ENCODE measurements at places on chromosomes 2 and 18.

DNA sequence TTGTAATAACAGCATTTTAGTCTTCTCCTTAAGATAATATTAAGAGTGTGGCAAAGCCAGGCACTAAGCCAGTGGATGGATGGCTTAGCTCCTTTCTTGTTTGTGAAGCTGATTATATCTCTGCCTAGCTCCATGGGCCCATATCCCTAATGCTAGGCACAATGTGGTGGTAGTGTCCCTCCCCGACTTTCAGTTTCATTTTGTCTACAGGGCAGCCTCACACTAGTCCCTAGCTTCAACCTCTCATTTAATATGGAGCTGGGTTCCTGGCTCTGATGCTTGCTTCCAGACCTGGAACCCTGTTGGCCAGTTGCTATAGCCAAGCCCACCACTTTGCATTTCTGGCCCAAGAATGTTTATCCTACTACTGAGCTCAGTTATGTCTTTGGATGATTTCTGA lies 437.0 kb upstream of the MEIS1 start:
- DNase-seq, result no peak

DNA sequence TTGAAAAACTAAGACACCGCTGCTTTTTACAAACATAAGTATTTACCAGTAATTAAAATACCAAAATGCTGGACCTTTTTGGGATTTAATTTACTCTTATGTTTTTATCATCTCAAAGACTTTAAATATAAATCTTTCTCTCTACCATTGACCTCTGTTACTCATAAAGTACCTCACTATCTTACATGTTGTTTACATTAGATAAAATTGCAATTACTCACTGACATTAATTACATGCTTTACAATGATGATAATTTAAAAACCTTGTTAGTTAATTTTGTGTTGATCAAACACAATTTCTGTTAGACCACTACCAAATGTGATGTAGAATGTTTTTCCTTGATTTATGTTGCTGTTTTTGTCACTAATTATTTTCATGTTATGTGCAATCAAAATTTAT lies 139.5 kb downstream of the PTH2R start:
- DNase-seq, result no peak

DNA sequence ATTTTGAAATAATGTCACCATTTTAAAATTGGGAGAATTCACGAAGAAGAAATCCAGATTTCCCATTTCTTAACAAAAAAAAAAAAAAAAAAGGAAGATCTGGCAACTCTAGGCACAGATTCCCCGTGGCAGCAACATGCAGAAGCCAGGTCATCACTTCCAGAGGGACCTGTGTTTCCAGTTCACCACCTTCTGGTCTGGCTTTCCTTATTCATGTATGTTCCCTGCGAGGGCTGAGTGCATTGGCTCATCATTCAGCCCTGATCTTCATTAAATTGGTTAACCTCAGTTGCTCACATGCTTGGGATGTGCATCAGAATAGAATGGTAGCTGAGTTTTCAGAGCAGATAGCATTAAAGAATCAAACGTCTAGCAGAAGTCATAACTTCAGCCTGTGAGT lies 25.0 kb upstream of the MAP3K20 start:
- DNase-seq, result no peak

DNA sequence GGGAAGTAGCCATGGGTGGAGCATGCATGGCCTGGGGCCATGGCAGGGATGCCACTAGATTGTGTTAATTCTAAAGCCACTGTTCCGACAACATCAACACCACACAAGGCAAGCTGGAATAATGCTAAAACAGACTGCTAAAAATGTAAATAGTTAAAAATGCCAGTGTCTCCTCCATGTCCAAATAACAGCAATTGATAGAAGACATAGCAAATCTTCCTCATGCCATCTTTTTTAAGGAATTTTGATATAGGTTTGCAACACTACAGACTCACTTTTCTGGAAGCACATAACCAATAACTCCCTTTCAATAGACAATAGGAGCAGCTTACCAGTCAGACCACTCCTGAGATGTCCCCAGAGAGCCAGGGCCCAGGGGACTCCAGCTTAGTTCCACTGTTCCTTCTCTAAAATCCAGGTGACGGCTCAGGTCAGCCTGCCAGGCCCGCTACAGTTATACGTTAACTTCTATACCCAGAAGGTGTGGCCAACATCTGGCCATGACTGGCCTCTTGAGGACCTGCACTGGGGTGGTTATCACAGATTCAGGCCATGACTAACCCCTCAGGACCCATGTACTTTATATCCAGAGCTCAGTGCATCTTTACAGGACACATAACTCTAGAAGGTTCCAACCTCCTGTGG lies 20.3 kb downstream of the TUBB6 start:
- DNase-seq, result no peak

GRCh38 chr2:190582019-190582418 lies 47.5 kb upstream of the NEMP2 start:
- DNase-seq, result no peak

GRCh38 chr2:58032016-58032763 lies 14.4 kb upstream of the VRK2 start:
- no peak for DNase-seq

- no peak for DNase-seq
These were observed 143.8 kb downstream of the MEIS1 start for GRCh38 chr2:66578687-66579106.

GRCh38 chr18:70411307-70411706 lies 122.5 kb downstream of the SOCS6 start:
- no peak for DNase-seq

DNA sequence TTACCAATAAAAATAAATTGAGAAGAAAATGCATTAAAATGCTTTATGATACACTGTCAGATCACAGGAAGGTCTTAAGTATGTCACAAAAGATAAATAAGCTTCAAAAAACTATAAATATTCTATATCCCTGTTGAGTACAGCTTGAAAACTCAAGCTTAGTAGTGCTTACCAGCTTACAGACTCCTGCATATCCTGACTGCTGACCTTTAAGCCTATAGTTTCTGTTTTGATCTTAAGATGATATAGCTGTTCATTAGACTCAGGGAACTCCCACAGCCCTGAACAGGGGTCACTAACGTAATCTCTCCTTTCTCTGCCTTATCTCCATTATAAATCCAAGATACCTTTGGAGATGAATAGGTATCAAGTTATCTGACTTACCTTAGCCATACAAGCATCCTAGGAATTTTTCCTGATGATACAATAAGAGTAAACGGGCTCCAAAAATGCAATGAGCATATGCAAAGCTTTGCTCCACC lies 93.7 kb upstream of the RBBP8 start:
- no peak for DNase-seq

DNA sequence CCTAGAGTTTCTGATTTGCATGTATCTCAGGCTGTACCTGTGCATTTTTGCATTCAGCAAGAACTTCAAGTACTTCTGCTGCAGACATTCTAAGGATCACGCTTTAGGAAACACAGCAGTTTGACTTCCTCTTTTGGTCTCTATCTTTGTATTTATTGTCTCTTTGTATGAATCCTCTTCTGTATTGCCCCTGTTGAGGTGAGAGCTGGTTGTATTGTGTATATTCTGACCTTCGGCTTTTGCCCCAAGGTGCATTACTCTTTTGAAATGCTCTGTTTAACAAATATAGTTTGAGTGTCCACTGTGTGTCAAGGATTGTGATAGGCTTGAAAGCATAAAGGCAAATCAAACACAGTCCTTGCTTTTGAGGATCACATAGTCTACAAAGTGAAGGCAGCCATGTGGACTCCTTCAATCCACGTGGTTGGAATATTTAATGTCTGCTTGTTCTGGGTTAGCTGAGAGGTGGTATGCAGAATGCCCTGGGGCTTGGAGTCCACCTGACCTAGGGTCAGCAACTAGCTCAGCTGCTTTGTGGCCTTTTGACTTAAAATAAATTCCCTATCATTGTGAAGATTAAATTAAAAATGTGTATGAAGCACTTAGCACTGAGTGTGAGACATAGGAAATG lies 108.1 kb downstream of the LYPD6 start:
- no peak for DNase-seq

DNA sequence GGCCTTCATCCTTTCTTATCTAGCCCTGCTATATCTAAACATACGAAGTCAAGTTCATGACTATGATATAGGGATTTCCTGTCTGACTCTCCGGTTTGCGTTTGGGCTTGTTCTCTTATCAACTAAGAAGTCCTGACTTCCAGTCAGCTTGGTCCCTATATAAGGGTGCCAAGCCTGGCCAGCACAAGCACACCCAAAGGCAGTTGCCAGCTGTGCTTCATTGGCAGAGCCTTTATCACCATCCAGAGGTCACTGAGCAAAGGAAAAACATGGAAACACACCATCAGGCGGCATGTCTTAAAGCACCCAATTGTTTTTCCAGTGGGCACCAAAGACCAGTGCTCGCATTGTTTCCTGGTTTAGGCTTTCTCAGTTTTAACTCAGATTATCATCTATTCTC lies 72.7 kb downstream of the FEZ2 start:
- no peak for DNase-seq

- no peak for DNase-seq
These were observed 89.8 kb downstream of the EHBP1 start for GRCh38 chr2:62795341-62795740.

GRCh38 chr2:24613154-24613814 lies 122.2 kb downstream of the NCOA1 start:
- DNase-seq, result peak; percentile 7

- DNase-seq, result no peak
These were observed 195.4 kb downstream of the ZEB2 start for GRCh38 chr2:144324446-144325045.

DNA sequence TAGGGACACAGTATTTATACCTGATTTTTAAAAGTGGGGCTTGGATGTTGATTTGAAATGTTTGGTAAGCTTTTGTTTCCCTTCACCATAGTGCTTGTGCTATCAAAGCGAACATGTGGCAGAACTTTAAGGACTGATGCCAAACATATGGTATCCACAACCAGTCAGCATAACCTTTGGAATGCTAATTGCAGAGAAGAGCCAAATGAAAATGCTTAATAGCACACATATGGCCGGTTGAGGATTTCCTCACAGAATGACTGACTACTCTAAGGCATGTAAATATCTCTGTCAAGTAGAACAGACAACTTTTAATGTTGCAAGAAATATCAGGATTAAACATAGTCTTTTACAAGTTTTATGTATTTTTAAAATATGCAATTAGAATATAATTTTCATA lies 120.9 kb upstream of the COL3A1 start:
- peak; percentile 94 for DNase-seq

DNA sequence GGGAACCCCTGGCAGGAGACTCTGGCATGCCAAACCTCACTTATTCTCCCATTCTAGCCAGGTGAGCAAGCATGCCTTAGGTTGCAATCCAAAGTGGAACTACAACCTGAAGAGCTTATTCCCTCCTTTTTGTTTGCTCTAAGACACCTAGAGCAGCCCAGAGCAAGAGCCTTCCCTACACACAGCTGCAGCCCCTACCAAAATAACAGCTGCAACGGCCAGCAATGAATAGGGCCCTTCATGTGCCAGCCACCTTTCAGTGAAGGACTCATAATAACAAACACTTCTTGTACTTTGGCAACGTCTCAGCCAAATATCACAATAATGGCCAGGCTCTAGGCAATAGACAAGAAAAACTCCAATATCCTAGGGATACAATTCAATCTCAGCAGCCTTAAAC lies 178.7 kb downstream of the ALK start:
- DNase-seq, result no peak

- DNase-seq, result no peak
These were observed 23.5 kb upstream of the C18orf32 start for GRCh38 chr18:49510393-49511115.

DNA sequence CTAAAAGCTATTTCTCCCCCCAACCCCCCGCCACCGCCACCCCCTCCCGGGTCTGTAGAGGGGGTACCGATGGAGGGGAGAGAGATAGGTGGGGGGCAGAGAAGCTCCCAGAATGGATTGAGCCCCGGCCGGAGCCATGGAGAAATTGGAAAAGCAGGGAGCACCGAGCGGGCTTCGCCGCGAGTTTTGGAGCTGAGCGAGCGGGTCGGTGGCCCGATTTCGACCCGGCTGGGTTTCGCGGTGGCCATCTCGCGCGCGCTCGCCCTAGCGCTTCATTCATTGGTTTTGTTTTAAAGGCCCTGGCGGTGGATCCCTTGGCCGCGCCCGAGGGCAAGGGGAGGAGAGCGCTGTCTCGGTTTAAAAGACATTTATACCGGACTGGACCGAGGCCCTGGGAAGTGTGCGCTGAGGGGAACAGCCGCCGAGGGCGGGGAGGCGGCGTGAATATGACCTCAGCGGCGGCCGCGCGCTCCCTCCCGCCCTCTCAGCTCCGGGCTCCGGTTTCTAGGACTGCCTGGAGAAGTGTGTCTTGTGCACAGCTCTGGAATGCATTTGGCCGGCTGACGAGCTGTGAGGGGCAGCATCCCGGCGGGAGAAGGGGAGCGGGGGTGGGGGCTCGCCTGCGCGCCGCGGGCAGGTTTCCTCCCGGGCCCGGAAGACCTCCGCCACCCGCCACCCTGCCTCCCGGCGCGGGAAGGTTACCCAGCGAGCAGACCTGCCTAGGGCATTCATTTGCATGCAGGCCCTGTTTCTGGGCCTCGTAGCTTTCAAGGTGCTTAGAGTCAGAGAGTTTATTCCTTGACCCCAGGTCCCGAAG lies 1.7 kb upstream of the SMAD7 start:
- DNase-seq, result peak; percentile 68

DNA sequence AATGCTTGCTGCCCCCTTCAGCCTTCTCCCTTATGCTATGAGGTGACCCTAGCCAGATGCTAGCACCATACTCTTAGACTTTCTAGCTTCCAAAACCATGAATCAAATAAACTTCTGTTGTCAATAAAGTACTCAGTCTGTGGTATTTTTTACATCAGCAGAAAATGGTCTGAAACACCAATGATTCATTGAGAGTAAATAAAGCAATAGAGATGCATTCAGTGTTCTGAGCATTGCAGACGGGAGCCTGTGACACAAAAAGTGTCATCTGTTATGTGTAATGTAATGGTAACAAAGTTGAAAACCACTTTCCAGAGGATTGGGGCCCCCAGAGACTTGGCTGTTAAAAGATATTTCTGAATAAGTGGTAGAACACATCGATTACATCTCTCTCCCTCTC lies 758.0 kb upstream of the NRXN1 start:
- peak; percentile 30 for DNase-seq

DNA sequence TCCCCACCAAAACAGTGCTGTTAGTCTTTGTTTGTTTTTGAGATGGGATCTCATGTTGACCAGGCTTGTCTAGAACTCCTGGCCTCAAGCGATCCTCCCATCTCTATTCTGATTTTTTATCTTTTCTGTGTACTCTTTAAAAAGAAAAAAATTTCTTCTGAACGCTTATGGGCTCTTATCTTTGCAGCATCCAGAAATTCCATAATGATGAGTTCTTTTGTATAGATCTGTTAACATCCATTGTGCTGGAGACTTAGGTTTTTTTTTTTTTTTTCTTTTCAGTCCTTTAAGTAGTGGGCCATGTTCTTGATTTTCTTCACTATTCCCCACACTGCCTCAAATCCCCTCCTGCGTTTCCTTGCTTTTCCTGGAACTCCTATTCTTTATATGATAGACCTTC lies 31.0 kb downstream of the RBBP8 start:
- no peak for DNase-seq

GRCh38 chr2:120052597-120052996 lies 39.7 kb downstream of the EPB41L5 start:
- peak; percentile 13 for DNase-seq

GRCh38 chr18:4172196-4173100 lies 282.7 kb downstream of the DLGAP1 start:
- no peak for DNase-seq
